ENCODE measurements at places on chromosomes 11 and 22.
A peak's percentile ranks its signal among the peaks of the same experiment; 100 is the strongest.

DNA sequence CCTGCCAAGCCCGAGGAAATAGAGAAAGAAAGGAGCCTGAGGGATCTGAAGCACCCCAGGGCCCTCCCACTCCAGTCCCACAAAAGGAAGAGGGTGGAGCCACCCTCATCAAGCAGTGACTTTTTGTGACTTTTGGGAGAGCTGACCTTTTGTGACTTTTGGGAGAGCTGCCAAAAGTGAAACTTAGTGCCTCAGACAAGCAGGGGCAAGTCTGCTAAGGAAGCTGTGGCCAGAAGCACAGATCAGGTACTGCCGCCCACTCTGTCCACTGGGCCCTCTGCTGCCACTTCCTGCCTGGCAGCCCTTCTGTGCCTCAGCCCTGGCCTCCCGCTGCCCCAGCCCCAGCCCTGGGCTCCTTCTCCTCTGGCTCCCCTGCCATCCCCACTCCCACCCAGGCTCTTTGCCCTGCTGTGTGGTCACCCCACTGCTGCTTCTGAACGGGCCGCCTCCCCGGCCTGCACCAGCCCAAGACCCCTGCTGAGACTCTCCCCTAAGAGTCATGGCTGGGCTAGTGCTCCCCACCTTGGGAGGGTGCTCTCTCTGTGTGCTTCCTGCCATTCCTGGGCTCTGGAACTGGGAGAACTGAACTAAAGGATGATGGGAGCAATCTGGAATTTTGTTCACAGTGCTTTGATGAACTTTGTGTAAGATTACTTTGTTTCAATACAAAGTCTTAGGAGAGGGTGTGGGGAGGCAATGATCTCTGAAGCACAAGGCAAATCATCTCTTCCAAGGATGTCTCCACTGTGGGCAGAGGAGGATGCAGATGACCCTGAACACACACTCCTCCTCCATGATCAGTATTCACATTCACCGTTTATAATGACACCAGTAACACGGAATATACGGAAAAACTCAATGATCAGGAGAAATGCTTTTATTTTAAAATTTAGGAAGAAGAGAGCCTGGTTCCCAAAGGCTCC lies at the start of gene APOBEC3H:
APOBEC3H (plus strand) TSS at position 147 of the 923 bp plus-strand sequence. CDS start 3,035 bp downstream, outside the sequence.
- peak; percentile 58 for DNase-seq

DNA sequence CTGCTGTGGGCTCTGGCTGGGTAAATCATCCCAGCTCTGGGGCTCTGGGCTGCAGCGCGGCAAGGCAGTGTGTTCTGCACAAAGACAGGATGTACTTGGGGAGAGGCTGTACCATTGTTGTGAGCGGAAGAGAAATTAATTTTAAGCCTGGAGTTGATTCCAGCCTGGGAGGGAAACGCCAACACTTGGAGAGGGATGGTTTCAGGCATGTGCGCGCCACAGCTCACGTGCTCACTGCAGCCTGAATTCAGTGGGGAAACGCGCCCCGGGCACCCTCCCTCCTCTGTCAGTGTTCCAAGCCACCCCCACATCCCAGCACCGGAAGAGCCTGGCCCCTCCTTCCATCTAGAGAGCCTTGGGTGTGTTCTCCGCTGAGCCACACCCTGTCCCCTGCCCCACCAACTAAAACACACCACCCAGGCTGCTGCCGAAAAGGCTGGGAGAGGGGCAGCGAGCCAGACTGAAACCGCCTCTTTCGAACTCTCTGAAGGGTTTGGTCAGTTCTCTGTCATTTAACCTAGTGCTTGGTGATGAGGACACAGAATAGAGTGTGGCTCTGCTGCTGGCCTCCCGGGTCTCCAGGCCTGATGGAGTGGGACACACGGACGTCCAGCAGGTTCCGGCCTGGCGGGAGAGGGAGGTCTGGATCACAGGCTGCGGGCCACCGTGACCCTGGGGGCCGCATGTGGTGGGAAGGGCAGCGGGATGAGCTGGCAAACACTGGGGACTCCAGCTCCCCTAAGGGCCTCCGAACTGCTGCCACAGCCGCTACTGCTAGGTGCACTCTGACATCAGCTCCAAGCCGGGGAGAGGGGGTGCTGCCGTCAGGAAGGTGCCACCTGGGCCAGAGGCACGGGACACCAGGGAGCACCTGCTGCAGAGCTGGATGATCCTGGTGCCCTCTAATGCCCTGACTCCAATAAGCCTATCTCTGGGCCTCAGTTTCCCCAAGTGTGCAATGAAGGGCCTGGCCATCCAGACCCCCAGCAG lies 230.8 kb downstream of the CTTN start:
- no peak for DNase-seq

DNA sequence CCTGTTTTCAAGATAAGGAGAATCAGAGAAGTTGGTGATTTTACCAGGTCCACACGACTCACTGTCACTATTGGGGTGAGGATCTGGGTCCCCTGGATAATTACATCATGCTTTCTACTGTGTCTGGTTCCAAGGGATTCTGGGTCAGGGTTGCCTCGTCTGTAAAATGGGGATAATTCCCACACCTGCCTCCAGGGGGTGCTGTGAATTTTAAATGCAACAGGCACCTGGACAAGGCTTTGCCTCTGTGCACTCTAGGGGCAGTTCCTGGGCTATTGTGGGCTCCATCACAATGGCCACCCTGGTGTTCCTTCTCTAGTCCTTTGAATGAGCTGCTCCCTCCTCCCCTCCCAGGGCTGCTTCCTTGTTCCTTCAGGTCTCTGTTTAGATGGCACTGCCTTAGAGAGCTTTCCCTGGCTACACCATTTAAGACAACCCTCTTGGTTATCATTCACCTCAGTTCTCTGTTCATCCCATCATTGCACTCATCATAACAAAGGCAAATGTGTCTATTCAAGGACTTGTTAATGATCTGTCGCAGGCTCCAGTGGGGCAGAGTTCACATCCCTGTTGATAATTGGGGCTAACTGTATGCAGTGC lies 178.6 kb downstream of the MIAT start:
- peak; percentile 41 for DNase-seq

GRCh38 chr22:42711895-42712837 lies 8.5 kb downstream of the A4GALT start:
- DNase-seq: no peak

DNA sequence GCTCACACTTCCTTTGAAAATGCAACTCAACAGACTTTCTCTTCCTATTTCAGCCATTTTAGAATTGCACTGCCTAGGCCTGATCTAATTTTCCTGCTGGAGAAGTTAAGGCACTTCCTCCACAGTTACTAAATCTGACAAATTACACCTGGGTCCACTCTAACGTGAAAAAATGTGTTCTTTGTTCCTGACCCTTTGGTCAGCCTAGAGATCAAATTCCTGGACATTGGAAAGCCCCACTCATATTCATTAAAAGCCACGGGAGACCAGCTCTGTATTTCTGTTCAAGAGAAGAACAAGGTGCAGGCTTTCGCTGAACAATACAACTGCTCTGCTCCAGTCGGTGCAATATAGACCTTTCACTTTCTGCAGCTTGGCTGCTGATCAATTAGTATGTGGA lies 96.6 kb downstream of the MPPED2 start:
- DNase-seq: no peak

GRCh38 chr11:118979434-118979833 lies 7.9 kb downstream of the FOXR1 start:
- no peak for DNase-seq

DNA sequence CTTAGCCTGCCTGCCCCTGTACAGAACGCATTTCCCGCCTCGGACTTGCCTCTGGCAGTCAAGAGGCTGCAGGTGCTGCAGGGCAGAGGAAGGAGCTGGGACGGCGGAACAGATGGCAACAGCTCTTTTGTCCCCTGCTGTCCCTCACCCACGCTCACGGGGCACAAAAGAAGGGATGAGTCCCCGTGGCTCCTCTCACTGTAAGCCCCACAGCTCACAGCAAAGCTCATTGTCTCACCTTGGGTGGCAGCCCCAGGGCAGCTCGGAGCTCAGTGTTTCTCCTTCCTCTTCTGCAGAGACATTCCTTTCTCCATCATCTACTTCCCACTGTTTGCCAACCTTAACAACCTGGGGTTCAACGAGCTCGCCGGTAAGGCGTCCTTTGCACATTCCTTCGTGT lies 24.3 kb downstream of the SLC25A18 start:
- no peak for DNase-seq

GRCh38 chr11:46970913-46971625 lies 34.5 kb downstream of the CSTPP1 start:
- no peak for DNase-seq

GRCh38 chr11:119659971-119660723 lies 68.9 kb downstream of the NECTIN1 start:
- no peak for DNase-seq

GRCh38 chr22:22820626-22821025 lies 67.0 kb upstream of the IGLL5 start:
- DNase-seq: peak; percentile 78

GRCh38 chr11:23359297-23359696 lies 499.0 kb upstream of the CCDC179 start:
- no peak for DNase-seq

DNA sequence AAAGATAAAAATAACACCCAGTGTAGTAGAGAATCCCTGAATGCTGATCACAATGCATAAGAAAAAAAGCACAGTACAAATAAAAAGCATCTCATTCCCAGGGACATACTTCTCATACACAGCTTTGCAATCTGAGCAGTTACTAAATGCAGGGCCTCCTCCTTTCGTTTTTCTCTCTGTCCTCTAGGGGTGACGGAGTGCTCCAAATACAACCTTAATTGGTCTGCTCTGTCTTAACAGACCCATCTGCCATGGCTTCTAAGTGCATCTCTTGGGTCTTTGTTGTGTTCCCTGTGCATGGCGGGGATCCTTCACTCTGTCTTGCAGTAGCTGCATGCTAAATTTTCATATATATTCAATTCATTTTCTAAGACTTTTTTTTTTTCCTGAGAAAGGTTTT lies 1114.2 kb upstream of the RAG2 start:
- DNase-seq: no peak

GRCh38 chr22:35335468-35335867 lies 35.8 kb downstream of the TOM1 start:
- DNase-seq: no peak

GRCh38 chr22:30802202-30803166 lies 107.8 kb downstream of the OSBP2 start:
- peak; percentile 39 for DNase-seq

DNA sequence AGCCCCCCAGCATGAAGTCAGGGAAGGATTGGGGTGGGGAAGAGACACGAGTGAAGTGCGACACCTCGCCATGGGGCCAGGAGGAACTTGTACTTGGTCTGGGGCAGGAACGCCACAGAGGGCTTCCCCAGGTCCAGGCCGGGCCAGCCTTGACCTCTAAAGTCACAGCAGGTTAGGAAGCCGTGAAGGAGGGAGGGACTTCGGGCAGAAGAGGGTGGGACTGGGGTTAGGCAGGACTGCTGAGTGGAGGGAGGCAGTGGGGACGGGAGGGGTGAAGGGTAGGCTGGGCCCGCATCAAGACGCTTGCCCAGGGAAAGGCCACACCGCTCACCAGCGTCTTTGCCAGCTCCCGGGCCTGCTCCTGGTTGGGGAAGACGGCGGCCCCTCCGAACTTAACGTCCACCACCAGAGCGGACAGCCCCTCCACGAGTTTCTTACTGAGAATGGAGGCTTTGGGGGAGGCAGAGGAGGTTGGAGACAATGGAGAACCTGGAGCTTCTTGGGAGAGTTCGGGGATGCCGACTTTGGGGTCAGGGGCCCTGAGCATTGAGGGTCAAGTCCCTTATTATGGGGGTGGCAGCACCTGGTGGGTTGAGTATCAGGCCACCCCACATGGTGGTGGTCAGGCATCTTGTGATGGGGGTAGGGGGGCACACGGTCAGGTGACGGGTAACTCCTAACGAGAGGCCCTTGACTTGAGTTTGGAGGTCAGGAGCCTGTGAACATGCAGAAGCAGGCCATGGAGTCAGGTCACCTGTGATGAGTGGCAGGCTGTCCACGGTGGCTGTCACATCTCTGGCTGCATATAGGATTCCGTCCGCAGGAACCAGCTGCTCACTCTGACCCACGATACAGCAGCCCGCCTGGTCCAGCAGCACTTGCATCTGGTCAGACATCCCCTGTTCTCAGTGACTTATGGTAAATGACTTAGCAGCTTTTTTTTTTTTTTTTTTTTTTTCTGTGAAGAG lies 1.7 kb upstream of the SCO2 start:
- DNase-seq: peak; percentile 51

- DNase-seq: no peak
These were observed 26.5 kb downstream of the GLB1L2 start for GRCh38 chr11:134358165-134358855.

- DNase-seq: no peak
These were observed 126.0 kb upstream of the CADM1 start for GRCh38 chr11:115630214-115630613.

GRCh38 chr11:72141066-72141465 lies 5.5 kb downstream of the FOLR3 start:
- peak; percentile 14 for DNase-seq

DNA sequence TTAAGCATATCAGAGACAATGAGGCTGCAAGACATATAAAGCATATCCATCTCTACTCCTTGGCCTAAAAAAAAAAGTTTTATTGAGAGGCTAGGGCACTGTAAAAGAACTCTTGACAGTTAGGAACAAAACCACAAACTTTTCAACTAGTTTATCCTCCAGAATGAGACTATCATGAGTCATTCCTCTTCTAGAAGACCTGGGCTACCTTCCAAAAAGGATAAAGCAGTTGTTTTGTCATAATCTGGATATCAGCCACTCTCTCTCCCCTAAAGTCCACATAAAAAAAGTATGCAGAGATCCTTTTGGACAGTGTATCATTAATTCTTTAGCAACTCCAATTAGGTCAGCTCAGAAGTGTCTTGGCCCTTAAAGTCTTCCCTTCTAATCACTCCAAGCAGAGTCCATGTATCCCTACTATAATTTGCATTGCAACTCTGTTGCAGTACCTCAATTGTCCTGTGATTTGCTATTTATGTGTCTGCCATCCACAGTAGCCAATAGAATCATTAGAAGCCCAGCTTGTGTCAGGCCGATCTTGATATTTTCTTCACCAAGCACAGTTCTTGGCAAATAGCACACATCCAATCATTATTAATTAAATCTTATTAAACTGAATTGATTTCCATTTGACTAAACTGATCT lies 10.4 kb downstream of the OR51T1 start:
- DNase-seq: no peak

GRCh38 chr11:70158201-70158600 lies 44.9 kb upstream of the FADD start:
- no peak for DNase-seq

DNA sequence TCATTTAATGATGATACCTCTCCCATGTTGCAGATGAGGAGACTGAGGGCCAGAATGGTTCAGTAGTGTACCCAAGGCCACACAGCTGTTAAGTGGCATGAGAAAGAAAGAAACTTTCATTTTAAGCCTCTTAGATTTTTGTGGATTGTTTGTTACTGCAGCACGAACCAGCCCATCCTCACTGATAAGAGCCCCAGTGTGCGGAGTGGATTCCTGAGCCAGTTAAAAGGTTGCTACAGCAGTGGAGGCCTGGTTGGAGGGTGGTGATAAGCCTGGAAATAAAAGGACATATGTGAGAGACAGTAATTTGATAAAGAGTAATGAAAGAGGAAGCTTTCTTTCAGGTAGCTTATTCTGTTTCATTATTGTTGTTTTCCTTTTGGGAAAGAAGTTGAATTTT lies 89.0 kb downstream of the ATXN10 start:
- DNase-seq: no peak

- DNase-seq: no peak
These were observed 629.5 kb downstream of the BRD1 start for GRCh38 chr22:49197986-49198704.

GRCh38 chr22:19065298-19065859 lies 56.8 kb downstream of the DGCR2 start:
- DNase-seq: no peak

GRCh38 chr11:66006134-66006890 lies 4.0 kb downstream of the BANF1 start:
- no peak for DNase-seq

GRCh38 chr11:7759010-7759409 lies 37.7 kb downstream of the OR5P2 start:
- no peak for DNase-seq
